ENCODE measurements at places on chromosomes 6 and 20.

- no peak overlapping the region for H3K27ac ChIP-seq
- peaks cover 3% of the 10 kb centered on the region for H3K36me3 ChIP-seq
- no peaks in the 10 kb centered on the region for H3K4me1 ChIP-seq
- no peak overlapping the region for H3K4me3 ChIP-seq
- H3K27me3 ChIP-seq = no peaks in the 10 kb centered on the region
Observed at GRCh38 chr6:17640477-17640917, 40.4 kb downstream of the FAM8A1 start.

GRCh38 chr6:135555550-135555949 lies 58.0 kb upstream of the AHI1 start:
- H3K4me1 ChIP-seq = no peaks in the 10 kb centered on the region
- DNase-seq = no peak
- H3K4me3 ChIP-seq = no peak overlapping the region
- H3K27me3 ChIP-seq = no peaks in the 10 kb centered on the region

DNA sequence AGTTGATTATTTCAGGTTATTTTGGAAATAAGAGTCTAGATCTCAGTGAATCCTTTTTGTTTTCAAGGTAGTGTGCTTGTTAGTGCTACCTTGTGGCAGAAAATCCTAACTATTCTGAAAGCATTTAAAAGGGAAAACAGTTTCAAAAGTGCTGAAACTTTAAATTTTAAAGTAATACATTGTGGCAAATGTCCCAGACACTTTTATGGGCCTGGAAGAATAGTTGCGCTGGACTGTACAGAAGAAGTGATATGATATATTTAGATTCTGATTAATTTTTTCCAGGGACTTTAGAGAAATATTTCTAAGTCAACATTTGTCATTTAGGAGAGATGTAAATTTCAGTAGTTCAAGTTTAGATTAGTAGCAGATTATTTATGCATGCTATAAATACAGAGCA lies 96.7 kb upstream of the BMP5 start:
- no peak overlapping the region for H3K4me3 ChIP-seq
- no peak overlapping the region for H3K27ac ChIP-seq
- no peaks in the 10 kb centered on the region for H3K4me1 ChIP-seq
- no peaks in the 10 kb centered on the region for H3K36me3 ChIP-seq
- no peaks in the 10 kb centered on the region for H3K27me3 ChIP-seq
- no peak for DNase-seq

DNA sequence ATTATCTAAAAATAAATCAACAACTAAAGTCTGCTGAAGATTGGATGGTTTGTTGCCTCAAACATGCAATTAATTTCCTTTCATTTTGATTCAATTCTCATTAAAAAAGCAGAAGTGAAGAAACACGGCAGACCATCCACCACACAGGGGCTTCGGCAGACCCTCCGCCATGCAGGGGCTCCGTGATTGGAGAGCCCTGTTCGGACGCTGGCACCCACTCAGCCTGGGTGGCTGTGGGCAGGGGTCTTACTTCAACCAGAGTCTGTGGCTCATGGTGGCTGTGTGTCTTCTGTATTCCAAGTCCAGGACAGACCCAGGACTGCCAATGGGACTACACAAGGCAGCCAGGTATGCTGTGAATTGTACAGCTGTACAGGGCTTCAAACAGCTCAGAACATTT lies 86.9 kb upstream of the FRMD1 start:
- no peak overlapping the region for H3K4me3 ChIP-seq
- H3K4me1 ChIP-seq = no peaks in the 10 kb centered on the region
- H3K27me3 ChIP-seq = no peaks in the 10 kb centered on the region
- DNase-seq = no peak
- H3K27ac ChIP-seq = no peak overlapping the region

- H3K4me3 ChIP-seq = no peak overlapping the region
- DNase-seq = no peak
- H3K27ac ChIP-seq = no peak overlapping the region
- peaks cover 13% of the 10 kb centered on the region for H3K4me1 ChIP-seq
- no peaks in the 10 kb centered on the region for H3K27me3 ChIP-seq
Observed at GRCh38 chr20:44587035-44587980, 4.9 kb downstream of the PKIG start.

DNA sequence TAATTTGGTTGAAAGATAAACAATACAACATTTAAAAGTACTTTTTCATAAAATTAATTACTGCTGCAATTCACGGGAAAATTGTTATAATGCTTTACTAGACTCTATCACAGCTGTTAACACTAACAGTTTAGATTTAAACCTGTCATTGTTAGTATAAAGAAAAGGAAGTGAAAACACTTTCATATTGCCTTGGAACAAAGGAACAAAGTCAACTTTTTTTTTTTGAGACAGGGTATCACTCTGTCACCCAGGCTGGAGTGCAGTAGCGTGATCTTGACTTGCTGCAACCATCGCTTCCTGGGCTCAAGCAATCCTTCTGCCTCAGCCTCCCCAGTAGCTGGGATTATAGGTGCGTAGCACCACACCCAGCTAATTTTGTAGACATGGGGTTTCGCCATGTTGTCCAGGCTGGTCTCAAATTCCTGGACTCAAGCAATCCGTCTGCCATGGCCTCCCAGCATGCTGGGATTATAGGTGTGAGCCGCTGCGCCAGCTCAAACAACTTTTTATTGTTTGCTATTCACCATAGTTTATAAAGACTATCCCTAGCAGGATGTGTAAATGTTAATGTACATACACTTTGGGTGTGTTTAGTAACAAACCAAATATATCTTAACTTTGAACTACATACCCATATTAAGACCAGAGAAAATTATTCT lies 22.1 kb downstream of the SLC35A1 start:
- DNase-seq = no peak
- H3K36me3 ChIP-seq = no peaks in the 10 kb centered on the region
- H3K4me3 ChIP-seq = no peak overlapping the region
- no peak overlapping the region for H3K27ac ChIP-seq

DNA sequence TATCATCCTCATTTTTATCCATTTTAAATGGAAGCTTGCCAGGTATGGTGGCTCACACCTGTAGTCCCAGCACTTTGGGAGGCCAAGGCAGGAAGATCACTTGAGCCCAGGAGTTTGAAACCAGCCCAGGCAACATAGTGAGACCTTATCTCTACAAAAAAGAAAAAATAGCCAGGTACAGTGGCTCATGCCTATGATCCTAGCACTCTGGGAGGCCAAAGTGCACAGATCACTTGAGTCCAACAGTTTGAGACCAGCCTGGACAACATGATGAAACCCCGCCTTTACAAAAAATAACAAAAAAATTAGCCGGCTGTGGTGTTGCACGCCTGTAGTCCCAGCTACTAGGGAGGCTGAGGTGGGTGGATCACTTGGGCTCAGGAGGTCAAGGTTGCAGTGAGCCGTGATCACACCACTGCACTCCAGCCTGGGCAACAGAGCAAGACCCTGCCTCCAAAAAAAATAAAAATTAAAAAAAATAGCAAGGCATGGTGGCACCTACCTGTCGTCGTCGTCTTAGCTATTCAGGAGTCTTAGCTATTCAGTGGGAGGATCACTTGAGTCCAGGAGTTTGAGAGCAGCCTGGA lies 89.0 kb downstream of the TCP11 start:
- no peaks in the 10 kb centered on the region for H3K27me3 ChIP-seq
- no peaks in the 10 kb centered on the region for H3K36me3 ChIP-seq
- DNase-seq = no peak
- H3K4me1 ChIP-seq = peaks cover 40% of the 10 kb centered on the region
- no peak overlapping the region for H3K27ac ChIP-seq

DNA sequence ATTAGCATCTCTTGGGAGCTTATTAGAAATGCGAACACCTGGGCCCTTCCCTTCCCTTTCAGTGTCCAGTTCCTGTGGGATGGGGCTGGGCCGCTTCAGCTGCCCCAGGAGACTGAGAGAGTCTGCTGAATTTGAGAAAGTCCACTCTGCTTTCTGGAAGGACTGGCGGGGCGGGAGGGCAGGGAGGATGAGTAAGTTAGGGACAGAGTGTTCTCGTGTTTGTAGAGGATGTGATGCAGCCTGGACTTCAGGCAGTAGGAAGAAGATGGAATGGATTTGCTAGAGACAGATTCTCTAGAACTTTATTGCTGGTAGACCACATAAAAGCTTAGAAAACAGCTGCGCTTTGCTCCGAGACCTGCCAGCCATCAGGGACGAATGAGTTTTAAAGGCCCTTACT lies 1.1 kb upstream of the TULP4 start:
- H3K27ac ChIP-seq = no peak overlapping the region
- no peak overlapping the region for H3K4me3 ChIP-seq
- no peak for DNase-seq

DNA sequence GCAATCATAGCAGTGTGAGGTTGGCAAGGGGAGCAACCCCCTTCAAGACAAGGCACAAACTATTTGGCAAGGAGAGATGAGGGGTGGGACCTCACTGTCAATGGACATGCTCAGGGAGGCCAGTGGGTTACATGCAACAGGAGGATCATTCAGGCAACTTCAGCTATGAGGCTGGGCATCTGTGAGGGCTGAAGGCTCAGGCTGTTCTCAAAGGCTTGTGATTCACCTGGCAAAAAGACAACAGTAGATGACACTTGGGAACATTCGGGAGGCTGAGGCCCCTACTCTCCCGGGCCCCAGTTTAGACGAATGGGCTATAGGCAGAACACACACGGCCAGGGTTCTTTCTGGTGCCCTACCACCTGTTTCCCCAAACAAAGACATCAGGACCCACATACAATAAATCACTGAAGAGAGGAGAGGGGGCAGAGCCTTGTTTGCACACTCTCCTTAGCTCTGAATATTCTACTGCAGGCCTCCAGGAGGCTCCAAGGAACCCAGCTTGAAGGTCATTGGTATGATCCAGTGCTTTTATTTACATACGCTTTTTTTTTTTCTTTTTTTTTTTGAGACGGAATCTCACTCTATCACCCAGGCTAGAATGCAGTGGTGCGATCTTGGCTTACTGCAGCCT lies 7.9 kb downstream of the TUBB start:
- H3K4me3 ChIP-seq = no peak overlapping the region
- H3K27ac ChIP-seq = peak overlapping the region; percentile 15
- peaks cover 21% of the 10 kb centered on the region for H3K36me3 ChIP-seq
- peak; percentile 73 for DNase-seq
- H3K4me1 ChIP-seq = peaks cover 14% of the 10 kb centered on the region

GRCh38 chr6:158706369-158706982 lies 56.6 kb downstream of the SYTL3 start:
- DNase-seq = peak; percentile 64
- H3K27me3 ChIP-seq = no peaks in the 10 kb centered on the region
- H3K36me3 ChIP-seq = no peaks in the 10 kb centered on the region
- peaks cover 6% of the 10 kb centered on the region for H3K4me1 ChIP-seq
